ENCODE measurements at places on chromosomes 5 and 9. TPM values are rescaled to one million over a fixed set of nuclear protein-coding genes. Genes with fewer than 3 reads are reported as not detected.

The LCN15 gene
- total RNA-seq, result not detected

The PRR16 gene
- total RNA-seq, result 12.1 TPM

The SNCAIP gene
- 7.7 TPM for total RNA-seq

The CCDC152 gene
- total RNA-seq, result 1.3 TPM

The MORN5 gene
- total RNA-seq, result not detected

The SIT1 gene
- 6.6 TPM for total RNA-seq

The IL9 gene
- not detected for total RNA-seq

The PCDHB5 gene
- 0.33 TPM for total RNA-seq

The MARCOL gene
- not detected for total RNA-seq

The CCDC107 gene
- 118 TPM for total RNA-seq

Data from subcutaneous adipose tissue (tissue), 4 donors.